Stimulated activated CD8-positive, alpha-beta memory T cell treated with anti-CD3 and anti-CD28 coated beads, Interleukin-12 subunit alpha, Interleukin-12 subunit beta, amount 100 ng/mL, for 4 hours (primary cell): ENCODE measurements at places on chromosomes 16 and 17.

- no peak for DNase-seq
Measured at GRCh38 chr17:82907797-82908542, 68.1 kb upstream of the ZNF750 start.

DNA sequence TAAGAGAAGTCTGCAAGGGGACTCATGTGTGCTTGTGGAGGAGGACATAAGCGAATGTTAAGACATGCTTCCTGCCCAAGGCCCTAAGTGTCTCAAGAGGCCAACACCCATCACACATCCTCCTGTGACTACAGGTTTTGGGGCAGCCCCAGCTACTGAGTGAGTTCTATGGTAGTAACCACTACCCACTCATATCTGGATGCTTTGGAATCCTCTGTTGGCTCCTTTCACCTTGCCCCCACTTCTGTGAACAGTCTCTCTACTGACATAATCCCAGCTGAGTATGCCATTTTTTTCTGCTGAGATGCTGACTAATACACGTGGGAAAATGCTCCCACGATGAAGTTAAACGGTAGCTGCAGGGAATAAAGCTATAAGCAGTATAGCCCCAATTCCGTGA lies 153.5 kb downstream of the VPS53 start:
- no peak for DNase-seq

GRCh38 chr17:19433255-19433654 lies 22.2 kb downstream of the RNF112 start:
- DNase-seq: no peak

- no peak for DNase-seq
Measured at GRCh38 chr17:80035687-80035936, at the start of gene TBC1D16. Gene TBC1D16, minus strand, starts transcription at chr17:80035872. Its CDS starts 22,325 bp downstream, at chr17:80013547.

DNA sequence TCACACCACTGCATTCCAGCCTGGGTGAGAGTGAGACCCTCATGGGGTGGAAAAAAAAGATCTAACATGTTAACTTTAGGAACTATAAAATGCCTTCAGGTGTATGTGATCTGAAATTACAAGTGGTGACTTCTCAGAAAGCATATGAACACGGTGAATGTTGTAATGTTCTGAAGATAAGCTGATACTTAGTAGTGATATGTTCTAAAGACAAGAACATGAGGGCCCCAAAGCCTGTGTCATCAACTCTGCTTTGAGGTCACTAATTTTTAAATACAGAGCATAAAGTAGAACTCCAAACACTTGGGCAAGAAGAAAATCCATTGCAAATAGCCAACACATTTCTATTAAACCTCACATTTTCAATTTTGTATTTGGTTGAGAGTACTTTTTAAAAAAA lies 2.6 kb upstream of the FBF1 start:
- no peak for DNase-seq

- DNase-seq: no peak
Measured at GRCh38 chr17:15351925-15352324, 10.5 kb upstream of the TEKT3 start.

- DNase-seq: no peak
Measured at GRCh38 chr16:3654249-3654991, at the start of gene DNASE1. Gene DNASE1, plus strand, starts transcription at chr16:3654691. Its CDS starts 683 bp downstream, at chr16:3655374.

DNA sequence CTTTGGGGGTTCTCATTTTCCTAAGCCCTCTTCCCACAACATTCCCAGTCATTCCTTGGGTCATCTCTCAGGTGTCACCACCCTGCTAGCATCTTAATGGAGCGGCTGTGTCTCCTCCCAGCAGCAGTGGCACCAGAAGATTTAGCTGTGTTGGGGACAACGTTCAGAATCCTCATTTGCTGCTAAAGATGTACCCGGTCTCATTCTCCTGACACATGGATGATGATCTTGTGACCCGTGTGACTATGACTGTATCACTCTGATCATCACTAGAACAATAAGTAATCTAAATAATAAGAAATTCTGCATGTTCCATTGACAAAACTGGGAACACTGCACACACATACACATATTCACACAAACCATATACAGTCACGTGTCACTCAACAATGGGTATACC lies 399.9 kb upstream of the HSBP1 start:
- DNase-seq: no peak

GRCh38 chr16:56629531-56629930 lies 2.9 kb upstream of the MT1M start:
- DNase-seq: no peak
